ENCODE measurements at places on chromosomes 6 and 20. TPM values are rescaled to one million over a fixed set of nuclear protein-coding genes. Genes with fewer than 3 reads are reported as not detected.
A peak's percentile ranks its signal among the peaks of the same experiment; 100 is the strongest.

- DNase-seq: peak; percentile 9
Measured at GRCh38 chr6:121443971-121444541, 8.6 kb downstream of the GJA1 start.

DNA sequence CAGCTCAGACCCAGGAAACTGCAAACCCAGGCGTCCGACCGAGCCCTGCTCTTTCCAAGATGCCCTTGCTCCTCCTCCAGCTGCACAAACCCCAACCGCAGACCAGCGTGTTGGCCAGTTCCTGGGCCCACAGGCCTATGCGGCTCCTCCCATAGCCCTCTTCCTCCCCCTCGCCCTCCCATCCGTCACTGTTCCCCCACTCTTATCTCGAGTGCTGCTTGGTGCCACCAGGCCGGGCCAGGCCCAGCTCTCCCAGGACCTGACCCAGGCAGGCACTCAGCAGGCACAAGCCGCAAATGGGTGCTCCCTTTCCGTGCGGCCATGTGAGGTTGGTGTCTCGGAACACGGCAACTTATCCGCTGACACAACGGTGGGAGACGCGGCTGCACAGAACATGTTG, 28.6 kb downstream of the ADRM1 start:
- DNase-seq: no peak

DNA sequence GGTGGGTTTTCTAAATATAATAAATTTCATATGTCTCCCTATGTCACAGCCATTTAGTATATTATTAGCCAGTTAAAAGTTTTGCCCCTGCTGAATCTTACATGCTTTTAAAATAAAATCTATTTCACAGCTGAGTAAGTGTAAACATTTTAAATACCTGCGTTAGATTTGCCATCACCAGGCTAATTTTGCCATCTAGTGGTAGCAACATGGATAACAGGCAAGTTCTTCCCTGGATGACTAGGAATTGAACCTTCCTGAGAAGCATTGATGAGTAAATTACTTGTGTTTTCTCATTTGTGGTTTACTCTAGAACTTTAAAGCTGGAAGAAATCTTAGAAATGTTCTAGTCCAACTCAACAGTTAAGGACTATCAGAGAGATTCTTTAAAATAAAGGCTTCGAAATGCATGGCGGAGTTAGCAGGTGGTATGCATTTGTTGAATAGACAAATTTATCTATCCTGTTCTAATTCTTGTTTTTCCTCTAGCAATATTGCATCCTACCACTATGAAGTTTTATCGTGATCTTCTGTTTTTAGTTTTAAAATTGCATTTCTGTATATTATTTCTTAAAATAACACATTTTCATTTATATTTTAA, 2.6 kb downstream of the PRSS35 start:
- DNase-seq: no peak

DNA sequence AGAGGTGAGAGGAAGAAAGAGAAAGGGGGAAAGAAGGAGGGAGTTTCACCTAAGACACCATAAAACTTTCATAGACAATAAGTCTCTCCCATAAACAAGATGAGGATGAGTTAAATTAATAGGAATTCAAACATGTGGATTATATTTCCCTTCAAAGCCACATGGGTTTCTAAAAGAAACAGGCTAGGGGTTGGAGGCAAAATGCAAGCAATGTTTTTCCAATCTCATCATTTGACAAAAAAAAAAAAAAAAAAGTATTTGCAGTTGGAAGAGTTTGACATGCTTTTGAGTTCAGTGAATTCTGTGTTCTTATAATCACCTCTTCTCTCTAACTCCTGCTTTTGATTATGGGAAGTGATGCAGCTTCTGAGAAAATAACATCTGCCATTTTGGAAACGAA, 286.5 kb upstream of the PRND start:
- DNase-seq: no peak

GRCh38 chr6:105106260-105106659, 73.6 kb downstream of the POPDC3 start:
- DNase-seq: no peak

DNA sequence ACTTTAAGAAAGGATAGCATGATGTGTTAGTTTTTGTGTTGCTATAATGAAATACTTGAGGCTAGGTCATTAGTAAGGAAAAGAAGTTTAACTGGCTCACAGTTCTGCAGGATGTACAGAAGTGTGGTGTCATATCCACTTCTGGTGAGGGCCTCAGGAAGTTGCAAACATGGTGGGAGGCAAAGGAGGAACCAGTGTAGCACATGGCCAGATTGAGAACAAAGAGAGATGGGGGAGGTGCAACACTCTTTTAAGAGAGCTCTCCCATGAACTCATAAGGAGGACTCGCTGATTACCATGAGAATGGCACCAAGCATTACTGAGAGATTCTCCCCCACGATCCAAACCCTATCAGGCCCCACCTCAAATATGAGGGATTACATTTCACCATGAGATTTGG, 265.4 kb downstream of the RIMS1 start:
- no peak for DNase-seq

DNA sequence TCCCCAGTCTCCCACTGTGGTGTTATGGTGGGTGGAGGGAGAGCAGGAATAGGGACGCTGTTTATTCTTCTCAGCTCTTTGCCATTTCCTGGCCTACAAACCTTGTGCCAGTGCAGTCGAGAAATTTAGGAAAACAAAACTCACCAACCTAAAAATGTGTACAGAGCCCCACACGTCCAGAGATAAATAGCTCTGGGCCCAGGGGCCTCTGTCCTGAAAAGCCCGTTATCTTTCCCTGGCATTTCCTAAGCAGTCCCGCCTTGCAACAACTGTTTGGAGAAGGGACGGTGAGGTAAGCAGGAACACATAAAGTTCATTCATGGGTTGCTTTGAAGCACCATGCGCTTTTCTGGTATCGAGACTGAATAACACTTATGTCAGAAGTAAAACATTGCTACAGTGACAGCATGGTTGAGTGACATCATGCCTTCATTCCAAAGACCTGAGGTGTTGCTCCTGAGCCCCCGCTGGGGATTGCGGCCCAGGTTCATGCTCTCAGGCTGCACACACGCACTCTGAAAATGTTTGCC, 80.1 kb upstream of the NXT1 start:
- no peak for DNase-seq

DNA sequence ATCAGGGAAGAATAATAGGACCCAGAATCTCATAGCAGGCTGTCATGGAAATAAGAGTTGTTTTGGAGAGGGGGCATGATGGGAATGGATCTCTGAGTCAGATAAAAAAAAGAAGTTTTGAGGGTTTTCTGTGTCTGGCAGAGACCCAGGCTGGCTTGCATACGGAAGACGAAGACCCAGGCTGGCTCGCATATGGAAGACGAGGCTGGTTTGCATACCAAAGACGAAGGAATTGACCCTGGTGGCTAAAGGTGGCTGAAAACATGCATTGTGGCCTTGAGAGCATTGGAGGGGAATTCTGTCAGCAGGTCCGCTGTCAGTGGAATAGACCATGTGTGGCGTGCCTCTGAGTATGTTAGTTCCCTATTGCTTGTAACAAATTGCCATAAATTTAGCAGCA, 335.1 kb downstream of the BTBD3 start:
- no peak for DNase-seq

DNA sequence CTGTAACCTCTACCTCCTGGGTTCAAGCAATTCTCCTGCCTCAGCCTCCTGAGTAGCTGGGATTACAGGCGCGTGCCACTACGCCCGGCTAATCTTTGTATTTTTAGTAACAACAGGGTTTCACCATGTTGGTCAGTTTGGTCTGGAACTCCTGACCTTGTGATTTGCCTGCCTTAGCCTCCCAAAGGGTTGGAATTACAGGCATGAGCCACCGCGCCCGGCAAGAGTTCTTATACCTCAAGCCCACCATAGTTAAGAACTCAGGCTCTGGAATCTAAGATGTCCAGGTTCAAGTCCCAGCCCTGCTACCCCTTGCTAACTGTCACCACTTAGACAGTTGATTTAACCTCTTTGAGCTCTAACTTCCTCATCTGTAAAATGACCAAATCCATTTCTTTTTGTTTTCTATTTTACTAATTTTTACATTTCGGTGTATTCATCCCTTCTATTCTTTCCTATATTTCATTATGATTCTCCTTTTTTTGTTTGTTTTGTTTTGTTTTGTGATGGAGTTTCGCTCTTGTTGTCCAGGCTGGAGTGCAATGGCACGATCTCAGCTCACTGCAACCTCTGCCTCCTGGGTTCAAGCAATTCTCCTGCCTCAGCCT, 104.8 kb upstream of the ZNF217 start:
- no peak for DNase-seq

DNA sequence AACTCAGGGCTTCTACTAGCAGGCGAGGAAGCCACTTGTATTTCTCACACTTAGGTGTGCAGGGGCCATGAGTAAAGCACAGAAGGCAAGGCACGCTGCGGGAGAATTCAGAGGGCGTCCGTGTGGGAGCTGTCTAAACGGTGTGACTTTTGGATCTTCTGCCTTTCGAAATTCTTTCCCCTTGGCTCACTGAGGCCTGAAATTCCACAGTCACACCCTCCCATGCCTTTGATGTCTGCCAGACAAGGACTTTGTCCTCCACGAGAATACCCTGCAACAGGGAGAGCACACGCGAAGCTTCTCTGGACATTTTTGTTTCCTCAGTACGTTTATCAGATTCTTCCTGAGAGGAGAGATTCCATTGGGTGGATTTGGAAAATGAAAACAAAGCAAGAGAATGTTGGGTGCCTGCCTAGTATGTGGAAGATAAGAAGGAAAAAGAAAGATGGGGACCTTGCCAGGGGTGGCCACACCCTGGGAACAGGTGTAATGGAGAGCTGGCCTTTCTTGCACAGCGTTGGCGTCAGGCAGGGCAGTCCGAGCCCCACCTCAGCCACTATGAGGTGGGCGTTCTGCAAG, 235.7 kb downstream of the MYLK4 start:
- peak; percentile 79 for DNase-seq

DNA sequence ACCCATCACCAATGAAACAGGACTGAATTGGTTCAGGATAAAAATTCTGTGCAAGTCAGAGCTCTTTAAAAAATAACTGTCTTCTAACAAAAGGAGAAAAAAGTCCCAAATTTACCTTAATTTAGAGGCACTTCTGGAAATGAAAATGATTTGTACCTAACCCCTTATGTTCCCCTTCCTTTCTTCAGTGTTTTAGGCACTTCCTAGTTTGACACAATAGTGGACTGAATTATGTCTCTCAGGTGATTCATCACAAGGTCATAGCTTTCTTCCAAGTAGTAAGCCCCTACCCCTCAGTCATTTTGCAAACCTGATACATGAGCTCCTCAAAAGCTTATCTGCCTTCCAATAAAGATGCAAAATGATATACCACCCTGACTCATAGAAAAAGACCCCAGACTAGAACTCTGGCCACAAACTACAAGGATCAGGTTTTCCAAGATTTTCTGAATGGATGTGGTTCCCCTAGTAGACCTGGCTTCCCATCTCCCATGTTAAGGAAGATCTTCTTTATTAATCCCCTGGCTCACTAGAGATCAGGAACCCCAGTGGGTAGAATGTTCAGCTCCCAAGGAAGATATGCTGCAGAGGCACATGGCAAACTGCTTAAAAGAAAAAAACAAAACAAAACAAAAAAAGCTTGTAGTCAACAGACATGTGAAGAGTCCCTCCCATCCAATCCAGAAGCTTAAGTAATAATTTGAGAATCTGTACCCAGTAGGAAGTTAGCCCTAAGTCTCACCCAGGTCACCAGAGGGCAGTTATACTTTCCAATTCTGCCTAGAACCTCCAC, 3.6 kb downstream of the PPP1R10 start:
- DNase-seq: no peak

DNA sequence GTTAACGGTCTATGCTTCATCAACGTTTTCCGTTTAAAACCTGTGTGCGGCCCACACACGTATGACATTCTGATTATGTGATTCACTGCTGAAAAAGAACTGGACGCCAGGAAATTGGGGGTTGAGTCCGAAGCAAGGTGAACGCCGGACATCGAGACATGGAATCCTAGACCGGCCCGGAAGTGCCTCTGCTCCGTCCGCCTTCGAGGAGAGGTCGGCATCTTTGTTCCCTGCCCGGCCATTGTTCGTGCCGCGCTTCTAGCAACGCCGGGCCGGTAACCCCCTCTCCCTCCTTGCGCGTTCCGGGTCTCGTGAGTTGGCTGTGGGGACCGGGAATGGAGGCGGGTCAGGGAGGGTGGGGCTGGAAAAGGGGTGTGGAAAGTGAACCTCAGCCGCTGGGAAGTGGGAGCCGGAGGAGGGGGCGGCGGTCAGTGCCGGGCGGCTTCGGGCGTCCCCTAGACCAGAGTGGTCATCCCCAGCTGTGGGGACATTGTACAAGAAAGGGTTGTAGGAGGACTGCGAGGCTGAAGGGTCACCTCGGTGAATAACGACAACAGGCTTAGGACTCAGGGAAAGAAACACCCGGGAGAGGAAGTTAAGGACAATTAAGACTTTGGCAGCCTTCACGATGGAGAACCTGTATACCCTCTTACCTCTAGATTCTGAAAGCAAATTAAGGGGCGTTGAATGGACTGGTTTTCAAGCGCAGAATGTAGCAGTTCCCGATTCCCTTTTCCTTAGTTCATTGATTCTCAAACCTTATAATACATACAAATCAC, at the start of gene ZSCAN9:
Gene ZSCAN9 (plus strand): TSS at position 220 of the 779 bp plus-strand sequence. CDS start 1,810 bp downstream, outside the sequence.
- DNase-seq: peak; percentile 95

- no peak for DNase-seq
Measured at GRCh38 chr6:147132889-147133288, 71.3 kb upstream of the STXBP5 start.

- DNase-seq: no peak
Measured at GRCh38 chr6:45255434-45255833, 72.7 kb upstream of the RUNX2 start.

DNA sequence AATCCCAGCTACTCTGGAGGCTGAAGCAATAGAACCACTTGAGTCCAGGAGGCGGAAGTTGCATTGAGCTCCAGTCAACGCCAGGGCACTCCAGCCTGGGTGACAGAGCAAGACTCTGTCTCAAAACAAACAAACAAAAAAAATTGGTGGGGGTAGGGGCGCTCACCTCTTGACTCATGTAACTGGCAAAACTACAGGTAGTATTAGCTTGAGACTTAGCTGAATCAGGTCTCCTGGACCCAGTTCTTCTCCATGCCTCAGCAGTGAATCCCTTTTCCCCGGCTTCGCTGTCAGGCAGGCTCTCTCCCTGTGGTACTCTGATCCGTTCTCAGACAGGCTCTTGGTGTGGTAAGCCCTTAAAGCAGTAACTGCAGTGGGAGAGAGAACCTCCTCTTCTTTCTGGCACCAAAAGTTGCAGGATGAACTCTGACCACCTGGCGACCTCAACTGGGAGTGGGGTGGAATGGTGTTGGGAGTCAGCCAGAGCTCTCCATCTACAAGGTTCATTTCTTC, 12.9 kb downstream of the SLC9A8 start:
- DNase-seq: no peak

- DNase-seq: no peak
Measured at GRCh38 chr20:53215166-53215565, 243.0 kb downstream of the TSHZ2 start.

Gene F13A1
- total RNA-seq: 74.7 TPM

Gene TCP11
- total RNA-seq: not detected

Gene LAMA4
- 141 TPM for total RNA-seq

Gene HLA-DQA2
- not detected for total RNA-seq

Gene RTEL1
- 70.4 TPM for total RNA-seq

Gene SLC22A3
- 29.3 TPM for total RNA-seq

Gene EEF1A2
- total RNA-seq: 9.7 TPM

Data from stomach (tissue), 19 donors.